Cardiac septum (tissue), 1 donor: ENCODE measurements at places on chromosomes 4 and X. TPM values are rescaled to one million over a fixed set of nuclear protein-coding genes. Genes with fewer than 3 reads are reported as not detected.
A peak's percentile ranks its signal among the peaks of the same experiment; 100 is the strongest.

GLRB gene
- 23.1 TPM for total RNA-seq

OCIAD2 gene
- 8.9 TPM for total RNA-seq

YIPF6 gene
- 29.4 TPM for total RNA-seq

PLAC1 gene
- total RNA-seq = not detected

HS3ST1 gene
- total RNA-seq = 1.2 TPM

QRFPR gene
- total RNA-seq = 1.9 TPM

DNA sequence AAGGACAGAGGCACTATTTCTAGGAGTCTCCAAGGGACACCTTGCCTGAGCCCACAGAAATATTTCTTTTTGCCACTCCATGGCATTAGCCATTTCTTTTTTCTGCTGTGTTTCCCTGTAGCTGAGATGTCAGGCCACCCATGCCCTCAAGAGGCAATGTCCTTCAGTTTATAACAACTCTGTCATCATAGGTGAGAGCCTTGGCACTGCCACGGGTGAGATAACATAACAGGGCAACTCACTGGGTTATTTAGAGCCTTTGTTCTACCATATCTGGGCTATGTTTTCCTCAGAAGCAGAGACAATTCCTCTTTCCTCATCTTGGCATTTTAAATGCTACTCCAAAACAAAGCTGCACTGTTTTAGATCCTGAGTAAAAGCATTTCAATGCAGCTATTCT lies 99.9 kb upstream of the MAOA start:
- DNase-seq = no peak

GRCh38 chr4:10173037-10173753 lies 56.6 kb upstream of the WDR1 start:
- no peak for DNase-seq

GRCh38 chr4:159185591-159186023 lies 82.7 kb downstream of the RAPGEF2 start:
- no peak for DNase-seq

DNA sequence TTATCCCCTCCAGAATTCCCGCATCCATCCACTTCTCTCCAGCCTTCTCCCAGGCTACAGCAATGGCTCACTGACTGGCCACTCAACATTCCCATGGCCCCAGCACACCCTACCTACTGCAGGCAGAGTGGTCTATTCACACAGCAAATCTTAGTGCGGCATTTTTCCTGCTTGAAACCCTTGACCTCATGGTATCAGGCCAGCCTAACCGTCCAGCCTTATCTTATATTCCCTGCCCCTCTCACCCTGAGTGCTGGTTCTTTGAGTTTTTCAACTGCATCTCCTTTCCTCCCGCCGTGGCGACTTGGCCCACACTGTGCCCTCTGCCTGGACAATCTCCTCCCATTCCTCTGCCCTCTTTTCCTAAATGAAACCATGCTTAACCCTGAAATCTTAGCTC lies 10.0 kb upstream of the S100G start:
- no peak for DNase-seq

- DNase-seq = no peak
These were observed 2332.1 kb downstream of the PCDH7 start for GRCh38 chr4:33052241-33052640.

GRCh38 chr4:47065051-47065481 lies 33.7 kb downstream of the GABRB1 start:
- no peak for DNase-seq

DNA sequence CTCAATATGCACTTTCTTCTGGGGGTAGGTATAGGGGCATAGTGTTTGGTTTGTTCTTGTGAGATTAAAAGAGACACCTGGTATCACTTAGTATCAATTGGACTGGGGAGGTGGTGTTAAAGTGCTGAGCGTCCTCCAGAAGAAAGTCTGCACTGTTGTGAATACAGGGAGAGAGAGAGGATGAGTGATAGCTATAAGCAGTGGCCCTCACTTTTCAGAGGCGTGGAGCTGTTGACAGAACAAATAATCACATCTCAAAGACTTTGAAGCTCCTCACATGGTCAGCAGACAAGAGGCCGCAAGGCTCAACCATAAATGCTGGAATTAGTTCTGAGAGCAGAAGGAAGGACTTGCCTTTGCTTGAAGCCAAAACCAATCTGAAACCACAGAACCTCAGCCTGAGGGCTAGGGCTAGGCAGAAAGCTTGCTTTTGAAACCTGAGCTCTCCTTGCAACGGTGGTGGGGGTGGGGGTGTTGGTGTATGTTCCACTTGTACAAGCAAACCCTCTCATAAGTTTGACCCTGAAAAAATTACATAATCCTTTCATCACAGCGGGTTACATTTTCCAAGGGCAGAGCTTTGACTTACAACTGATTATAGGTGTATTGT lies 123.2 kb upstream of the SCML1 start:
- DNase-seq = no peak

DNA sequence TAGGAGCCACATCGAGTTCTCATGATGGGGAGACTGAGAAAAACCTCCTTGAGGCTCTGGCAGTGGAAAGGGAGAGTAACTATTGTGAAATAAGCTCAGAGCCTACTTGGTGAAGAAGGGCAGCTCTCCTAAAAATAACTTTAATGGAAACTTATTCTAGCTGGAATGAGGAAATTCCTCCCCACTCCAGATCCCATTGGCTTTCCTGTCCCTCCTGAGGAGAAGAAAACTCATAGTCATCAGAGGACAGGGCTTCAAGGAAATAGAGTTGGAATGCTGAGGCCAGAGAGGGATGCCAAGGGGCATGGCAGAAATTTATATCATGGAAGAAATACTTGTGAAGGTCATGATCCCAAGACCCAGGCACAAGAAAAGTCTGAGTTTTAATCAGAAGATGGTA lies 70.7 kb upstream of the TAPT1 start:
- DNase-seq = no peak

- no peak for DNase-seq
These were observed 27.5 kb upstream of the SULT1B1 start for GRCh38 chr4:69787879-69788278.

- DNase-seq = no peak
These were observed 1360.0 kb downstream of the TECRL start for GRCh38 chr4:63049278-63049677.

DNA sequence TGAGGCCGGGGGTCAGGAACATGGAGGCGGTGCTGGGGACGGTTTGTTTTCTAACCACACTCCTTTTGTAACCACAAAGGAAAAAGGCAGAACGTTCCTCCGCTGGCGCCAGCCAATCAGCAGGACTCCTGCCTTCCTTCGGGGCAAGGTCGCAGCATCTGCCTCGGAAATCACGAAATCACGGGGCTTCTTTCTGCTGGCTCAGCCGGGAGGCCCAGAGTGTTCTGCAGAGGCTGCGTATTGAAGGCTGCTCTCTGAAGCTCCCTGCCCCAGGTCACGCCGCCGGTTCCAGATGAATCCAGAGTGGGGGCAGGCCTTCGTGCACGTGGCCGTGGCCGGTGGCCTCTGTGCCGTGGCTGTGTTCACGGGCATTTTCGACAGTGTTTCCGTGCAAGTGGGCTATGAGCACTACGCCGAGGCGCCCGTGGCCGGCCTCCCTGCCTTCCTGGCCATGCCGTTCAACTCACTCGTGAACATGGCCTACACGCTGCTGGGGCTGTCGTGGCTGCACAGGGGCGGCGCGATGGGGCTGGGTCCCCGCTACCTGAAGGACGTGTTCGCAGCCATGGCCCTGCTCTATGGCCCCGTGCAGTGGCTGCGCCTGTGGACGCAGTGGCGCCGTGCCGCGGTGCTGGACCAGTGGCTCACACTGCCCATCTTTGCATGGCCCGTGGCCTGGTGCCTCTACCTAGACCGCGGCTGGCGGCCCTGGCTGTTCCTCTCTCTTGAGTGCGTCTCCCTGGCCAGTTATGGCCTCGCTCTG lies 9.4 kb downstream of the TMEM187 start:
- no peak for DNase-seq

DNA sequence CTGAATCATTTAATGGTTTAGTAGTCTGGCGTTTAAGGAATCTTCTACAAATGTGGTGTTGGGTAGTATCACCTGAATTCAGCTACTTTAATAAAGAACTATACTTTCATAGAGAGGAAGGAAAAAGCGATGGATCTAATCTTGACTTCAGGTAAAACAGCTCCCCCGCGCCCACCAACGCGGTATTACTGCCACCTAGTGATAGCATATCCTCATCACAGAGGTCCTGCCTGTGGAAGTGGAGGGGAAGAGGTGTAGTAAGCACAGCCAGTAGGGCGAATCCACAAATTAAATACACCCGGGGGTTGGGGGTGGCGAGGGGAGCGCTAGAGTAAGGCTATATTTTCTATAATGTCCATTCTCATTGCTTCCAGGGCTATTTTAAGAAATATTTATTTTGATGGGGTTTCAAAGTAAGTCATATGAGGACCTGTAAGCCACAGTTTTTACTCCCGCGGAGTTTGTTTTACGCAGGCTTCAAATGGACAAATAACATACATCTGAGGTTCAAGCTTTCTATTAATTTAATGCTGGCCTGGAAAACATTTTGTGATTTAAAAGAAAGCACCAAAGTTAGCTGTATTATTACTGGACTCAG lies 8.3 kb upstream of the DAPP1 start:
- DNase-seq = peak; percentile 78

DNA sequence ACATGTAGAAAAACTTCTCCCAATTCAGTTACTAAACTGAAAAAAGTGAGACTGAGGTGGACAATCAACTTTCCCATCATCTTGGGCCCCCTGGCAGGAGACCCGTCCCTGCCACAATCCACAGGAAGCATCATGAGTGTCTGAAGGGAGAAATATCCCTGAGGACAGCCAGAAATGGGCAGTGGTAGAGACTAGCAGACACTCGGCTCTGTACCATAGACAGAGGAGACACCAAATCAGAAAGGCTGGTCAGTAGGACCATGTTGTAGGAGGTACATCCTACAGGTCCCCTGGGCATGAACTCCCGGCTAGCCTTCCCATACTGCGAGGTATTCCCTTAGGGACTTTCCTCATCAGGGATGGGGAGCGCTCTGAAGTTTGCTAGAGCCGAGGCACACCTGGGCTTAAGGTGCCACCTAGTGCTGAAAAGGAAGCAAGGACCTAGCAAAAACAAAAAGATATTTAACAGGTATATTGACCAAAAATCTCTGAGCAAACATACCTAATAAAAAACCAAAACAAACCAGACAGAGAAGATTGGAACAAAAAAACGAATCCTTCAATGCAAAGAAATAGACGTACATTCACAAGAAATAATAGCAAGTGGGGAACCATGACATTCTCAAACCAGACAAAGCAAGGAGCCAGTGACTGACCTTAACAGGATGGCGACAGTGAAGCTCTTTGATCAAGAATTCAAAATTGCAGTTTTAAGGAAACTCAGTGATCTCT lies 55.6 kb downstream of the HAUS3 start:
- no peak for DNase-seq

DNA sequence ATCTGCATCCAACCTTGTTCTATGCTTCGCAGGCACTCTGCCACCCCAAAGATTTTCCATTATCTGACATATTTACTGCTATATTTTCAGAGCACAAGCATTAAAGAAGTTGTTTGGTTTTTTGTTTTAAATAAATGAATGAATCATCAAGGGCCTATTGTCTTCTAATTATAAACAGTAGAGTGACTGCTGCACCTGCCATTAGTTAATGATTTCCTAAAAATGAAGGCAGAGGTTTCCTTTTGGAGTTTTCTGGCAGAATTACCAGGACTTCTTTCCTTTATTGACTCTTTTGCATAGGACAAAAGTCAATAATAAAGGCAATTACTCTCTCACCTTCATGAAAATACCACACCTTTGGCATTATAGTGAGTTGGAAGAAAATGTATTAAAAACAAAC lies 238.1 kb downstream of the INPP4B start:
- no peak for DNase-seq

DNA sequence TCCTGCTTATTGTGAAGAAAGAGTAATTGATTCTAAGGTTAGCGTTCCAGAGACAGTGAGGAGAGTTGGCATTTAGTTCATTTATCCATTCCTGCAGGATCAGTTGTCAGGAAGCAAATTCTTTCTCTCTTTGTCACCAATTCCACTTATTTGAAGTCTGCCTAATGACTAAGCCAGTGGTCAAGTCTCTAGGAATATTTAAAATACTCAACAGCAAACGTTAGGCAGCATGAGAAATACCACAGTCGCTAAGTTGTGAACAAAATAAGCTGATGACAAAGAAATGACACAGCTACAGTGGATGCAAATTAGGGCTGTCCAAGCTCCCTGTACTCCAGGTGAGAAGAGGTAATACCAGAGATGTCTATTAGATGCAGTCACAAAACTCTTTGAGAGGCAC lies 6.6 kb upstream of the MAGEB17 start:
- DNase-seq = no peak

DNA sequence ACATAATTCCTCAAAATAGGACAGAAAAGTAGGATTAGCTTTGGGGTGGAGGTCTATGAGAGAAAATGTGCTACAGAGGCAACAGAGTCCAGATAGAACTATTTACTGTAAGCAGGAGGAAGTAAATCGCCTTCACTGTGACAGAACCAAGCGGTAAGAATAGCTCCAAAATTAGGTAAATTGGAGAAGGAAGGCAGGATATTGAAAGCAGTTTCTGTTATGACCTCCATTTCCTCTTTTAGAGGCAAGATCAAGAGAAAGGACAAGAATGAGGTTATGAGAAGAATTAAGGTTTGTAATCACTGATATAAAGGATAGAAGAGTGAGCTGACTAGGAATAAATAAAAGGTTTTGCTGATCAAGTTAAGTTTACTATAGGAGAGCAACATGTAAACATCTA lies 44.1 kb upstream of the NEUROG2 start:
- DNase-seq = no peak

GRCh38 chr4:5943561-5943960 lies 50.7 kb upstream of the CRMP1 start:
- DNase-seq = no peak

GRCh38 chrX:41333744-41334362 lies at the start of gene DDX3X:
Gene DDX3X, plus strand, starts transcription at chrX:41334162. Its CDS starts 91 bp downstream, at chrX:41334253.
- DNase-seq = peak; percentile 95

DNA sequence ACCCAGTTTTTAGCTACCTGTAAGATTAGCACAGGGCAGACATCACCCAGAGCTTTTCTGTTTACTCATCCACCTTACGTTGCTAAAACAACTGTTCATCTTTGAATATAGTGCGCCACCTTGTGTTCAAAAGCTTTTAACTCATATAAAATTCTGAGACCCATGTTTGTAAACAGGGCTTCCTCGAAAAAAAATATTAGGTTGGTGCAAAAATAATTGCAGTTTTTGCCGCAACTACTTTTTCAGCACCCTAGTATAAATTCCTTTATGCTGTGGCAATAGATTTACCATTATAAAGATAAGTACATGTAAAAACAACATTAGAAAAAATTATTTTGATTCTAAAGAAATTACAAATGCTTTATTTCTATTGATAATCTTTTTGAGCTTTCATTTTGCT lies 147.9 kb downstream of the LRBA start:
- no peak for DNase-seq
